ENCODE measurements at places on chromosomes 4 and X.

DNA sequence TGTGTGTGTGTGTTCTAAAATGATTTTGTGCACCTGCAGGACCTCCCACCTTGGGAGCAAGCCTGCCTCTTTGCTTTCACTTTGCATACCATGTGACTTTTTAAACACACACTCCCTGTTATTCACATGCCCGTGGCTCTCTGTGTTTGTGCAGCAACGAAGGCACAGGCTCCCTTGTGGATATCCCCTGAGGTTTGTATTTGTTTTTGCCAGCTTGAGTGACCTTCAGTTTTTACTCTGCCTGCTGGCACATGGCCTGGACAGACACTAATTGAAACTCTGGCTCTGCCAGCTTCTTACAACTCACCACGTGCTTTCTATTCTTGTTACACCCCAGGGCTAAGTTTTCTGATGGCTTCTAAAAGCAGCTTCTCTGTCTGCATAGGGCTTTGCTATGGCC, 885.8 kb downstream of the SH3BGRL start:
- no peak for DNase-seq

GRCh38 chrX:140815868-140816267, 106.3 kb downstream of the LINC00632 start:
- DNase-seq = no peak

DNA sequence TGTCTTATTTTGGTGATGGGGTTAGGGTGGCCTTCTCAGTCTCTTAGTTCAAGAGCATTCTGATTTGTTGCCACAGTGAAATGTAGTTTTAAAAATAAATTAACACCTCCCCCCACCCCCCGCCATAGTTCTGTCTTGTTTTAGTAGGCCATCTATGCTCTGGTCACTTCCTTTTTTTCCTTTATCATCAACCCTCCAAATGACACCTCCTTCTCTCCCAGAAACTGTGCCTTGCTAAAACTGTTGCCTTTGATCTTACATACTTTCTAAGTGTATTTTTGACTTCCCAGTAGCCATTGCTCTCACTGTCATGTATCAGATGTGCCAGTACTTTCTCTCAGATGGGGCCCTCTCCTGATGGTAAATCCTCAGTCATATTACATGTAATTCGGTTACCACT, 14.5 kb upstream of the NDUFC1 start:
- no peak for DNase-seq

GRCh38 chrX:139751053-139751452, 43.1 kb upstream of the MCF2 start:
- no peak for DNase-seq

- DNase-seq = no peak
Observed at GRCh38 chr4:6005175-6005574, 13.1 kb downstream of the C4orf50 start.

DNA sequence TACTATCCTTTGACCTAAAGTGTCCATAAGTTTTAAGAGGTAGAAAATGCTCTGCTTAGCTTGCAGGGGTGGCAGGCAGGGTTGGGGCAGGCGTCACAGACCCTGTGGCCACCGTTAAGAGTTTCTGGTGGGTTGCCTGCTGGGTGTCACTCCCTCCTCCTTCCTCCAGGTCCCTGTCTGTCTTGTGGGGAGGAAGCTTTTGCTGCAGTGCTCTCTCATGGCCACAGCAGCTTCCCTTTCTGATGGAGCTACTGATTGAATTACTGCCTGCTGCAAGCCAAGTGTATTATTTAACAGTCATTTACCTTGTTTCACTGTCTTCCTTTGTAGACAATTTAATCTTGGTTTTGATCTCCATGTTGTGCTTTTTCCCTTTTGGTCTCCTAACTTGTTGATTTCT, 384.6 kb downstream of the IDS start:
- DNase-seq = no peak

GRCh38 chr4:17702641-17703040, 78.8 kb downstream of the FAM184B start:
- no peak for DNase-seq

DNA sequence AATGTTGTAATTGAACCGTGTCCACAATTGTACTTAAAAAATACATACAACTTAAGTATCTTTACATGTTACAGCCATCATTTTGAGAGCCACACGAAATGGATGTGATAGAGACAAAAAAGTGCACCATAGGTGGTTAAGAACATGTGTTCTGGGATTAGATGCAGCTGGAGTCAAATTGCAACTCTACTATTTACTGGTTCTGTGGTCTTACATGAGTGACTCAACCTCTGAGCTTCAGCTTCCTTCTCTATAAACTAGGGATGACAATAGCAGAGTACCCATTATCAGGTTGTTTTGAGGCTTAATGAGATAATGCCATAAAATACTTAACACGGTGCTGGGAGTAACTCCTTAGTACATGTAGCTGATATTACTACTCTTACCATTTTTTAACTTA, 130.4 kb downstream of the IDS start:
- DNase-seq = no peak

DNA sequence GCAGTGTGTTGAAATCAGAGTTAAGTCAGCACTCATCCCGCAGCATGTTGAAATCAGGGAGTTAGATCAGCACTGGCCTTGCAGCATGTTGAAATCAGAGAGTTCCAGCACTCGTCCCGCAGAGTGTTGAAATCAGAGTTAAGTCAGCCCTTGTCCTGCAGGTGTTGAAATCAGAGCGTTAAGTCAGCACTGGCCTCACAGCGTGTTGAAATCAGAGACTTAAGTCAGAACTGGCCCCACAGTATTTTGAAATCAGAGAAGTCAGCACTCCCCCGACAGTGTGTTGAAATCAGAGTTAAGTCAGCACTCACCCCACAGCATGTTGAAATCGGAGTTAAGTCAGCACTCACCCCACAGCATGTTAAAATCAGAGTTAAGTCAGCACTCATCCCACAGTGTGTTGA, 10.9 kb upstream of the UVSSA start:
- DNase-seq = no peak

- no peak for DNase-seq
Observed at GRCh38 chr4:177483760-177484159, 41.5 kb upstream of the AGA start.

GRCh38 chr4:83361416-83362103, 26.9 kb upstream of the HPSE start:
- no peak for DNase-seq

DNA sequence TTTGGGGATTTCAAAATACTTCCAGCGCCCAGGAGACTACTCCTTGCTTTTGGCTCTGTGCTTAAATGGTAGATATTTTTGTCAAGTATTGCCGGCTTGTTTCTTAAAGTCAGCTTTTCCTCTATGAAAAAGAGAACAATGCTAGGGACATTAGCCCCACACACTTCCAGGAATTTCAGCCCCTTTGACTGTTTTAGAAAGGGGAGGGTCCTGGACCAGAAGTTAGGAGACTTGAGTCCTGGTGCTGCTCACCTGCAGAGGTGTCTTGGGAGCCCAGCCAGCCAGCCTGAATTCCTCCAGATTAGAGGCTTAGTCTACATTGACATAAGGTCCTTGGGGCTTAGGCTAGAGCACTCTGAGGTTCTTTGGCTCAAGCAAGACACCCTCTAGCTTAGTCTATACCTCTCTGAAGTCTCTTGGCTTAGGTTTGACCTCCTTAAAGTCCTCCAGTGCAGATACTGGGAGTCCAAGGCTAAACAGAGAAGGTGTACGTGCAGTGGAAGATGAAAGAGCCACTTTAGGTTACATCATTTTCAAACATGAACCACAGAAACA, 1.6 kb upstream of the SETD7 start:
- DNase-seq = no peak

- DNase-seq = no peak
Observed at GRCh38 chr4:75660491-75660890, 12.7 kb downstream of the G3BP2 start.

DNA sequence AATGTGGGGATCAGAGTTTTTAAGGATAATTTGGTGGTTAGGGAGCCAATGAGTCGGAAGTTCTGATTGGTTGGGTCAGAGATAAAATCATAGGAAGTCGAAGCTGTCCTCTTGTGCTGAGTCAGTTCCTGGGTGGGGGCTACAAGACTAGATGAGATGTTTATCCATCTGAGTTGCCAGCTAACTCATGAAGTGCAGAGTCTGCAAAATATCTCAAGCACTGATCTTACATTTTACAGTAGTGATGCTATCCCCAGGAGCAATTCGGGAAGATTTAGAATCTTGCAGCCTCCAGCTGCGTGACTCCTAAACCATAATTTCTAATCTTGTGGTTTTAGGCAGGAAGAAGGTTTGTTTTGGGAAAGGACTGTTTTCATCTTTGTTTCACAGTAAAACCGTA, 565.8 kb upstream of the SPANXN1 start:
- DNase-seq = no peak

DNA sequence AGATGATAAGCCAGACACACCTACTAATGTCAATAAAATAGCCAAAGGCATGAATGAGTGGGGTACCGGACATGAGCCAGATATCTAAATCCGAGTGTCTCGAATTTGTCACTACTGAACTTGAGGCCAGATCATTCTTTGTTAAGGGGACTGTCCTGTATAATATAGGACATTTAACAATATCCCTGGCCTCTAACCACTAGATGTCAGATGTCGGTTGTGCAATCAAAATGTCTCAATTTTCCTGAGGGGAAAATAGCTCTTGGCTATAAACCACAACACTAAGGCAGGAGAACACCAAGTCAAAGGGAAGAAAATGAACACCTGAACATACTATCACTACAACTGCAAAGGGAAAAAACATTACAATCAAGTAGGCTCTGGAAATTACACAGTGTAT, 154.5 kb downstream of the GPM6A start:
- DNase-seq = no peak

DNA sequence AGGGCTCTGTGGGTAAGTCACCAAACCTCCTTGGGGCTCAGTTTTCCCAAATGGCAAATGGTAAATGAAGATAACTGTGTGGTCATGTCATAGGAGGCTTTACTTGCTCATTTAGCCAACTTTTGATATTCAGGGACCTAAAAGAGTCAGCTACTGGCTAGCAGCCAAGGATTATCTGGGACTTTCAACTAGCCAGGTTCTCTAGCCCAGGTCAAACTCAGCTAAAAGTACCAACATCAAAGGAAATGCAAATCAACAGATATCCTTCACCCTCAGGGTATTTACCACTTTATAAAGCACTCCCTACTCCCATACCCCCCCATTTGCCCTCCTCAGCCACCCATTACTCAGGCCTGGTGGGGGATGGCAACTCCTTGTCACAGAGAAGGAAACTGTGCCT, 7.5 kb downstream of the AMER1 start:
- no peak for DNase-seq

- DNase-seq = no peak
Observed at GRCh38 chr4:112152521-112152920, 7.3 kb downstream of the FAM241A start.

DNA sequence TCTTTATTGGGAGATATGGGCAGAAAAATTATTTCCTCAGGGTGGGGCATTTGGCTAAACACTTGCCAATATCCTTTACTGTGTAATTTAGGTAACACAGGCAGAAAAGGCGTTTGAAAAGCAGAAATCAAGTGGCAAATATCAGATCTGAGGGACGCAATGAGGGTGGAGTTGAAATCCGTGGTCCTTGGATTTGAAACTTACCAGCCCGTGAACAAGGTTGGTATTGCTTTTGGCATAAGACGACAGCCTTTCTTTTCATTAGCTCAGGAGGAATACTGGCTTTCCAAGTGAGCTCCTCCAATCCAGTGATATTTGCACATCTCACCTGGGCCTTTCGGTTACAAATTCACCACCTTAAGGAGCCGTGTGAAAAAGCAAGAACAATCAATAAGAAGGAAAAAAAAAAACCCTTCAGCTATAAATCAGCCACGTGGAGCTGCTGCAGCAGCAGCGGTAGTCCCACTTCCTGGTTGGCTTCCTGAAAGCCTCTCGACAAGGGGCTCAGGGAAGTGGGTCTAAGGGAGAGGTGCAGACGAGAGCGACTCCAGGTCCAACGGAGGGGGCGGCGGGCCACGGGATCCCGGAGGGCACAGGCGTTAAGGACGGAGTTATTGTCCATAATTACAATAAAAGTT, 734 bp upstream of the GALNT7 start:
- peak; percentile 9 for DNase-seq

DNA sequence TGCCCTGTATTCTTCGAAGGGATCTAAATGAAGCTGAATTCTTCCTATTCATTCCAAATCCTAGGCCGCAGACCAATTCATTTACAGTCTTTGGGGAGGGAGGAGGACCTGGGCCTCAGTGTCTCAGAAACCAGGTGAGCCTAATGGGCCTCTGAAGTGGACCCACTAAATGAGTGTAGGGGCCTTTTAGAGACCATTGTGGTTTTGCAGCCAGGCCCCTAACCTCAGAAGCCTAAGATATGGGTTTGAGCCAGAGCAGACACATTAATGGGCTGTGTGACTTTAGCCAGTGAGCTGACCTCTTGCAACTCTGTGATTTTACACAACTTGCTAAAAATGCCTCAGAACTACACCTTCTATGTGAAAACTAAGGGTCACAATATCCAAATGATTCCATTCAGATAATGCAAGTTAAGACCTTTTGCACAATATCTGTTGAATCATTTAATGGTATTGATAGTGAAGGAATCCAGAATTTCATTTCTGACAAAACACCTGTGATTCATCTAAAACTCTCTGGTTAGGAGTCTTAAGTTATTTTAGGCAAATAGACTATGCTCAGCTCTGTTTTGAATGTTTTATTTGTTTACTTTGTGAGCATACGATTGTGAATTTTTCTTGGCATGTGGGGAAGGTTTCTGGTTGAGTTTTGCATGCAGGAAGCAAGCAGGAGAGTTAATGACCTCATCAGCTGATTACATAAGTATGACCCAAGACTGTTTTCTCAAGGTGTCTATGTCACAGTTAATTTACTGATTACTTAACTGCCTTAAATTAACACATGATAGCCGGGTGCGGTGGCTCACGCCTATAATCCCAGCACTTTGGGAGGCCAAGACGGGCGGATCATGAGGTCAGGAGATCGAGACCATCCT, 75.0 kb downstream of the EVC start:
- no peak for DNase-seq

GRCh38 chrX:97372001-97372766, 488.5 kb downstream of the RPA4 start:
- no peak for DNase-seq

DNA sequence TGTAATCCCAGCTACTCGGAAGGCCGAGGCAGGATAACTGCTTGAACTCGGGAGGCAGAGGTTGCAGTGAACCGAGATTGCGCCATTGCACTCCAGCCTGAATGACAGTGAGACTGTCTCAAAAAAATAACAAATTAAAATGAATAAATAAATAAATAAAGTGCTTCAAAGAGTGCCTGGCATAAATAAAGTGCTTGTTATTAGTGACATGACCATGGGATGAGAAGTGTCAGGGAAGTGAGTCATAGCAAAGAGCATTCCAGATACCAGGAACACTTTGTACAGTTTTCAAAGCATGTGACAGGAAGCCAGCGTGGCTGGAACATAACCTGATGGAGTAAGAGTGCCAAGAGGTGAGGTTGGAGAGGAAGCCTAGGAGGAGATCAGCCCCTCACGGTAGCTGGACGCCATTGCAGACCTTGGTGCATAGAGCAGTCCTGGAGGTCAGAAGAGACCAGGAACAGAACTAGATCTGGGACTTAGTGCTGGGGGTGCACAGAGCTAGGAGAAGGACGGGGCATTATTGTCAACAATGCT, 6.0 kb upstream of the WDR13 start:
- no peak for DNase-seq

DNA sequence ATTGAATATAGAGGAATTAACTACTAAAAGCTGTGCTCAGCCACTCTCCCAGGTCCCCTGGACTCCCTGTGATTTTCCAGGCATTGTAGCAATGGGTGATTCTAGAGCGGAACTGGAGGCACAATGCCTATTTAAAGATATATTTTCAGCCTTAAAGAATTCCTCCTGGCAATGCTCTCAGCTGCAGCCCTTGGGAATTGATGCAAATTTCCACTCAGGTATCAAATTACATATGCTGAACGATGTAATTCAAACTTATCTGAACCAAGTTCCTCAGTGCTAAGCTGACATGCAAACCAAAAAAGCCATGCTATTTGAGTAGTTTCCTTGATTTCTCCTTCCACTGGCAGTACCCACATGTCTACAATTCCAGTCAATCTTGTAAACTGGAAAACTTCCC, 86.3 kb upstream of the GABRA3 start:
- DNase-seq = no peak

Measured in activated CD4-positive, alpha-beta T cell treated with anti-CD3 and anti-CD28 coated beads for 24 hours (primary cell).